ENCODE measurements at places on chromosomes 11 and 22.

- peak; percentile 28 for DNase-seq
Measured at GRCh38 chr22:28411125-28411524, 268.5 kb downstream of the TTC28 start.

GRCh38 chr22:29606320-29606719 is 2.9 kb downstream of the NF2 start:
- no peak for DNase-seq

DNA sequence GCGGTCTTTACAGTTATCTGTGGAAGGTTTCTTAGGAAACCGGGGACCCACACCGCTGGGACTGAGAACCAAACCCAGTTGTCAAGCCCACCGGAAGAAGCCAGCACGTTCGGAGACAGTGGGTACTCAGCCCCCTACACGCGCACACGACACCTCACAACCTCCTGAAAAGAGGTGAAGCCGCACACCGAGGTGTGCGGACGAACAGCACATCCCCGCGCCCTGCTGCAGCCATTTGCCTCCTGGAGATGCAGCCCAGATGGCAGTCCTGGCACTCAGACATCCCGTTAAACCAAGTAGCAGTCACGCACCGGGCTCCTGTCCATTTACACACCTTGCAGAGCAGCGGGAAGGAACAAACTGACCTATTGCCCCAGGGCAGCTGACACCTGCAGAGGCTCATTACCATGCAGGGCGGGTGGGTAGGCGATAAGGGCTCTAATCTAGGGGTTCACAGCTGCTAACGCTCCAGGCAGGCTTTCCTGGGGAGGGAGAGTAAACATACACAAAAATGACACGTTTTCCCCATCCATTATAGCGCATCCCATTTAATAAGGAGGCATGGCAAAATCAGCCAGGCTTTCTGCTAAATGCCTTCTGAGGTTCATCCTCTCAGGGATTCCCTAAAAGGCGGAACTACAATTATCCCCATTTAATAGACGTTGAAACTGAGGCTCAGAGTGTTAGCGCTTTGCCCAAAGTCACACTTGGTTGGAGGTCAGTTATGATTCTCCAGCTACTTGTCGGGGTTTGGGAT is 864 bp upstream of the EHBP1L1 start:
- peak; percentile 50 for DNase-seq

DNA sequence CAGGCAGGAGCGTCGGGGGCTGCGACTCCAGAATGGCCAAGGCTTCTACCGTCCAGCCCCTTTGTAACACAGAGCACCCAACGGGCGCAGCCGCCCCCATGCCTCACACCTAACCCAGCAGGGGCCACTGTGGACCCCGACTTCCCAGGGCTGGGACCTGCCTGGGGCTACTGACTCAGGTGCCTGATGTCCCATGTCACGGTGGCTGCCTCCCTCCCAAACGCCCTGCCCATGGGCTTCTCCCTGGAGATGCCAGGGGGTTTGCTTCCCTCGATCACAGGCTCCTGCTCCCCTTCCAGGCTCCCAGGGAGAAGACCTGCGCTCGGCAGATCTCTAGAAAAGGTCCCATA is 84.0 kb downstream of the MYEOV start:
- DNase-seq: no peak

GRCh38 chr11:19844806-19845205 is 132.2 kb downstream of the NAV2 start:
- DNase-seq: no peak

Data from astrocyte of the hippocampus (primary cell).